ENCODE measurements at places on chromosomes 5 and 9.
A peak's percentile ranks its signal among the peaks of the same experiment; 100 is the strongest.

DNA sequence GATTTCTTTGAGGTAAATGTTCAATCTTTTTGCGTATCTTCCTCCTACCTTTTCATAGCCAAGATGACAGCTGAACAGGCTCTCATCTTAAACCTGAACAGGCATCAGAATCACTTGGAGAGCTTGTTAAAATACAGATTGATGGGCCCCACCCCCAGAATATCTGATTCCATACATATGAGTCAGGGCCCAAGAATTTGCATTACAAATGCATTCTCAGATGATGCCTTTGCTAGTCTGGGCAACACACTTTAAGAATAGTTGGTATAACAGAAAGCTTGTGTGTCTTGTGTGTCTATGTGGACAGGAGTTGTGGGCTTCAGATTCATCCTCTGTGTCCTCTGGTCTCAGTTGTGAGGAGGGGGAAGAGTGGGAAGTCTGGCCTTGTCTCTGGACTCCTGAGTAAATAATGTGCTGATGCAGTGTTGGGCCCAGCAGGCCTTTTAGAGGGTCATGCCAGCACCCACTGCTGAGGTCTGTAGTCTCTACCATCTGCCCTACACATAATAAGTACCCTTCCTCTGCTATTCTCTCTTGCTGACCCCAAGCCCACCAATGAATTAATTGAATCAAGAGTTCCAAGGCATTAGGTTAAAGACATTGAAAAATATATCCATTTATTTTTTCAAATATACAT is 43.1 kb downstream of the PTCD2 start:
- DNase-seq = no peak

DNA sequence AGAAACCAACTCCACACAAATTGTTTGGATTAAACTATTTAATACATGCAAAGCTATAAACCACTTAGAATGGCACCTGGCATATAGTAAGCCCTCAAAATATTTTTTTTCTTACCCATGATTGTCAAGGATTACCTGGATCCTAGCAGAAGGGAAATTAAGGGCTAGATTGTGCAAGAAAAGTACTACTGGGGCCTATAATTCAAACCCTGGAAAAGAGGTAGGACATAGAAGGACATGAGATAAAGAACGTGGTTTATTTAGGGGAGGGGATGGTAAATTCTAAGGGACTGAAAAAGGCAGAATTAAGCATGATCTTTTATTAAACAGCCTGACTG is 14.9 kb upstream of the ARL15 start:
- no peak for DNase-seq

- peak; percentile 89 for DNase-seq
These were observed 25.7 kb downstream of the DPYSL3 start for GRCh38 chr5:147483961-147484707.

- peak; percentile 22 for DNase-seq
These were observed 26.4 kb upstream of the EXOC3 start for GRCh38 chr5:416636-416960.

DNA sequence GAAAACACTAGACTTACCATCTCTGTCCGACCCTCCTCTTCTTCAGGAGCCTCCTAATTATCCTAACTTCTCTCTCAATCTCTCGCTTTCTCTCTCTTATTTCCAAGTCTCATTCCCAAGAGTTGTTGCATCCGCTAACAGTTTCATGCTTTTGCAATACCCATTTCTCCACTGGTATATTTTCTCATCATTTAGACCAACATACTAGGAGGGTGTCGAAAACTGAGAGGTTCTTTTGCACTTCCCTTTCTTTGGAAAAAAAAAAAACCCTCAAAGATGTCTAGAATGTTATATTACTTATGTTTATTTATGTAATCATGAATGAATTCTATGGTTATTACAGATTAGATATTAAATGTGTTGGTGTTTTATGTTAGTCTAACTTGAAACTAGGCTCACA is 35.9 kb downstream of the SPZ1 start:
- no peak for DNase-seq

DNA sequence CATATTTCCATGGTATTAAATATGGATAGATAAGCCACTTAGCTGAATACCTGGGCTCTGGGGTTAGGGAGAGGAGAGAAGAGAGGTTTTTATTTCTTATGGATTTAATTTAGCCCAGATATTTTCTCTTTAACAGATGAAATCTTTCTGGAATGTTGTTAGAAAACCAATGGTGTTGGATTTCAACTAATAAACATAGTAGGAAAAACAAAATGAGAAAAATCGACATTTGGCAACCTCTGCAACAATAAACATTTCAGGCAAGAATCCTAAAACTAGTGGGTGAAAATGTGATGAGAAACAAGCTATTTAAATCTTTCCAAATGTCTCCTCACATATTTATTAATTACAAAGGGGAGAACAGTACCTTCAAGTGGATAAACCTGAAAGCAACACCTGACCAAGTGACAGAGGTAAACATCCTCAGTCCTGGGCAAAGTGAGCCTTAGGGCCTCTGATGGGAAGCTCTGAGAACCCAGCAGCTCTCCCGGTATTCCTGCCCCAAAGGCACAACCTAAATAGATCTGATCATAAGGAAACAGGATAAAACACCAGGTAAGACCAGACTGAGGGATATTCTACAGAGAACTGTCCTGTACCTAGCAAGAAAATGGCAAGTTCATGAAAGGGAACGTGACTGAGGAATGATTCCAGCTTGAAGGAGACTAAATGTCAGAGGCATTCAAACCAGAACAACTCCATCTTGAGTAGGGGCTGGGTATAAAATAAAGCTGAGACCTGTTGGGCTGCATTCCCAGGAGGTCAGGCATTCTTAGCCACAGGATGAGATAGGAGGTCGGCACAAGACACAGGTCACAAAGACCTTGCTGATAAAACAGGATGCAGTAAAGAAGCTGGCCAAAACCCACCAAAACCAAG is 163.7 kb downstream of the ESM1 start:
- no peak for DNase-seq

DNA sequence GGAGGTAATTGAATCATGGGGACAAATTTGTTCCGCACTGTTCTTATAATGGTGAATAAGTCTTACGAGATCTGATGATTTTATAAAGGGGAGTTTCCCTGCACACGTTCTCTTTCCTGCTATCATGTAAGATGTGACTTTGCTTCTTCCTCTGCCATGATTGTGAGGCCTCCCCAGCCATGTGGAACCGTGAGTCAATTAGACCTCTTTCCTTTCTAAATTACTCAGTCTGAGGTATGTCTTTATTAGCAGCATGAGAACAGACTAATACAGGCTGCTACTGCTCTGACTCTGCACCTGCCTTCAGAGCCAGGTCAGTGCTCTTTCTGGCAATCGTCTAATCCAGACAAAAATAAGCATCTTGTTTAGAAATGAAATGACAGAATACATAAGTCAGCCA is 479.2 kb upstream of the TUSC1 start:
- DNase-seq = no peak

- no peak for DNase-seq
These were observed 16.4 kb upstream of the DMAC1 start for GRCh38 chr9:7816021-7816420.

DNA sequence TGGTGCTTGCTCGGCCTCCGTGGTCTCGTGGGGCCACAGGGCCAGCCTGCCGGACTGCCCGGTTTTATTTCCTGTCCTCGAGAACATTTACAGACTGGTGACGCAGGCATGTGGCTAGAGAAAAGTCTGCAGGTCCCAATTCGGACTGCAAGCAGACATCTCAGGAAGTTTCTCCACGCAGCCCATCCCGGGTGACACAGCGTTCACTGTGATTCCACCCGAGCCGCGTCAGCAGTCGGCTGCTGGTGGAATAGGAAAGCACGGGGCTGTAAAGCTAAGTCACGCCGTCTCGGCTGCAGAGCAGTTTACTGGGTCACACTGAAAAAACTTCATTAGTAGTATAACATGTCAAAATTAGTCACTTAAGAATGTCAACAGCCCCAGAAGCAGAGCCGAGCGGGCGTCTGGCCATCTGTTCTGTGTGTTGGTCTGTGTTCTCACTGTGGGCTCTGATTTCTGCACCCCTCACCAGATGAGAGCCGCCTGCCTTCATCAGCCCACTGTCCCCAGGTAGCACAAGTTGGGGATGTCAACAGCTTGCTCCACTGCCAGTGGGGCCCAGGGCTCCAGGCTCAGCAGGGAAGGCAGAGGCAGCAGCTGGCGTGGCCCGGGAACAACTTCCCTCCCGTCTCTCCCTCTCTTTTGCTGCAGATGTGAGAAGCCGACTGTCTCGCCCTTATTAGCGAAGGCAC is 363.7 kb downstream of the IRX2 start:
- peak; percentile 38 for DNase-seq

DNA sequence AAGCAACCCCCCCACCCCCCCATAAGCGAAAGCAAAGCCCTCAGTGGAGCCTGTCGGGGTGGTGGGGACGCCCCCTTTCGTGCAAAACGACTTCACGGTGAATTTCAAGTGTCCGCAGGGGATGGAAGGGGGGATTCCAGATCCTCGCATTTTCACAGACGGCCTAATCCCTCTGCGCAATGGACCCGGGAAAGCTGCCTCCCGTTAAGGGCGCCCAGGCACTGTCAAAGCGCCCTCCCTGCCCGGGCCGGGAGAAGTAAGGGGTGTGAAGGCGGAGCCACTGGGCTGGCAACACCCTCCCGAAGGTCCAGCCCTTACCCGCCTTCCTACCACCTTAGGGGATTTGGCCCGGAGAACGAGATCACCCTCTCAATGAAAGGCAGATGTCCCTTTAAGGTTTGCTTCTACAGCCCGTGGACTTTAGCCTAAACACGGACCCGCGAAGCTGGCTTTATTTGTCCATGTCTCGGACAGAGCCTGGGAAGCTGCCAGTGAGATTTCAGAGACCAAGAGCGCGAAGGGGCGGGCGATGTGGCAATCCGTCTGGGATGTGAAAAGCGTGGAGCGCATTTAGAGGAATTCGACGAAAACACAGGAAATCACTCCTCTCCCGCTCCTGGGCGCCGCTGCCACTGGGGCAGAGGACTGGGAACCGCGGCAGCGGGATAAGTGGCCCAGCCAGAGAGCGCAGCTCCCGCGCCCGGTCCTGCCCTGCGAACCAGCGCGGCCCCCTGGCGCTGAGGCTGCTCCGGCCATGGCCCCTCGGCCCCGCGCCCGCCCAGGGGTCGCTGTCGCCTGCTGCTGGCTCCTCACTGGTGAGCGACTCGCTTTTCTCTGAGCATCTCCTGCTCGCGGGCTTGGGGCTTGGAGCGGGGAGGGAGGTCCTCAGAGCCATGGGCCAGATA is at the start of the genes ITGA1 and PELO:
TSS of gene ITGA1 (plus strand) at position 317 of the 905 bp plus-strand sequence. CDS start at position 755, 438 bp downstream.
TSS of gene PELO (plus strand) at position 317 of the 905 bp plus-strand sequence. CDS start 12,479 bp downstream, outside the sequence.
- DNase-seq = peak; percentile 79

- no peak for DNase-seq
These were observed 48.6 kb upstream of the SH3PXD2B start for GRCh38 chr5:172502969-172503368.

DNA sequence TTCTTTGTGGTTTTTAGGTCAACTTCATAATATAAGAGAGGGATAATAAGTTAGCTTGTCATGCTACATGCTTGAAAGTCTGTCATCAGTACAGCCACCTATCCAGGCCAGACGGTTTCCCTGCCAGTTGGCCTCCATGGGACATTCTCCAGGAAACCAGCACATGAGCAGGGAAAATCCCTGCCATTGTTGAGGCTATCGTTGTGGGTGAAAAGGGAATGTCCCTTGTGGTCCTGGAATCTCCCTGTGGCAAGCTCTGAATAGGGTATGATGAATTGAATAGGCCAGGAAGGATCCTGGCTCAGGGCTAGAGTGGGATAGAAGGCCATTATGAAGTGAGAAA is 12.3 kb downstream of the F2RL1 start:
- no peak for DNase-seq

DNA sequence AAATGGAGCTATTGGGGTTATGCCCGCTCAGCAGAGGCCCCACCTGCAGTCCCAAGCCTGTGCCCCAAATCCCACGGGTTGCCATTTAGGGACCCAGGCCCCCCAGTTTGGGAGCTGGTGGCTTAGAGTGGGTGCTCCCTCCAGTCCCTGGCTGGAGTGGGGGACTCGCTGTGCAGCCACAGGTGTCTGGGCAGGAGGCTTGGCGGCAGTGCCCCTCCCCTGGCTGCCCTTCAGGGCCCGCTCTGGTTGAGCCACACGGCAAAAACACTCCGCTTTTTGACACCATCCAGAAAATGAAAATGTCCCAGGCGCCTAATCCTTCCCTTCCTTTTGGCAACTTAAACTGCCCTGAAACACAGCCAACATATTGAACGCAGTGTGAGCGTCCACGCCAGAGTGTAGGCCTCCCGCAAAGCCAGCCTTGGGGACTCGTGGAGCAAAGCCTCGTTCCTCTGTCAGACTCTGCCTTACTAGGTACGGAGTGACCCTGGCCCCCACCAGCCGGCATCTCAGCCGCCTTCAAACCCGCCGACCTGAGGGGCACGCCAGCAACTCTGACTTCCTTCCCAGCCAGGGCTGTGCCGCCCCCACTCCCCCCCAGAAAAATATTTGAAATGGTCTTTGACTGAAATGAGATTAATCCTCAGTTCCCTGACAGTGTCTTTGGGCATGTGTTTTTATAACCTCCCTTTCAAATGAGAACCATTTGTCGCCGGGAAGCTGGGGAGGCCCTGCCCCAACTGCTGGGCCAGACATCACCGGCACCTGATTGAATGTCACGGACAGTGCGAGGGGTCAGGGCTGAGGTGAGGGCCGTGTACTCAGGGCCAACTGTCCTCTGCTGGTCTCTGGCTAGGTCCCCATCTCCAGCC is 98.5 kb upstream of the LMX1B start:
- DNase-seq = no peak

- DNase-seq = no peak
These were observed 186.9 kb upstream of the GNA14 start for GRCh38 chr9:77834898-77835488.

GRCh38 chr9:81823672-81824554 is 104.3 kb upstream of the SPATA31D4 start:
- DNase-seq = no peak

- no peak for DNase-seq
These were observed 36.4 kb downstream of the SREK1 start for GRCh38 chr5:66180282-66181155.

All from left hindlimb (tissue), 1 donor.